ENCODE measurements at places on chromosomes 7 and 10.

DNA sequence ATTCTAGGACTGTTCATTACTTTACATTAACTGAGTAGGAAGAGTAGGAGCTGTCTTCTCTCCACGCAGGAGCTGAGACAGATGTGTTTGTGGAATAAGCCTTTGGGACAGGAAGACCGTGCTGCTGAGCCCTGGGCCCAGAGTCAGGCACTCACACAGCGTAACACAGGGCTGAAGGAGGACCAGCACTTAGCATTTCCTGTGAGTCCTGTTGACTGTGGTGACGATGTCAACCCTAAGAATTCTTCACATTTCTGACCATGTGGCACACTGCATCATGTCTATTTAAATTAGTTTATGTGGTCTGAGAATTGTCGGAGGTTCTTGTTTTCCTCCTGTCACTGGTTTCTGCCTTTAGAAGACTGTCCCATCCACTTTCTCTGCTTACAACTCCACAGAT is 117.2 kb downstream of the PIP4K2A start:
- DNase-seq: peak; percentile 22

GRCh38 chr10:73810735-73811465 is 498 bp downstream of the NDST2 start:
- DNase-seq: no peak

- DNase-seq: no peak
Measured at GRCh38 chr7:33981226-33981625, 75.9 kb downstream of the BMPER start.

- DNase-seq: peak; percentile 79
Measured at GRCh38 chr10:3805791-3806461, 20.9 kb upstream of the KLF6 start.

DNA sequence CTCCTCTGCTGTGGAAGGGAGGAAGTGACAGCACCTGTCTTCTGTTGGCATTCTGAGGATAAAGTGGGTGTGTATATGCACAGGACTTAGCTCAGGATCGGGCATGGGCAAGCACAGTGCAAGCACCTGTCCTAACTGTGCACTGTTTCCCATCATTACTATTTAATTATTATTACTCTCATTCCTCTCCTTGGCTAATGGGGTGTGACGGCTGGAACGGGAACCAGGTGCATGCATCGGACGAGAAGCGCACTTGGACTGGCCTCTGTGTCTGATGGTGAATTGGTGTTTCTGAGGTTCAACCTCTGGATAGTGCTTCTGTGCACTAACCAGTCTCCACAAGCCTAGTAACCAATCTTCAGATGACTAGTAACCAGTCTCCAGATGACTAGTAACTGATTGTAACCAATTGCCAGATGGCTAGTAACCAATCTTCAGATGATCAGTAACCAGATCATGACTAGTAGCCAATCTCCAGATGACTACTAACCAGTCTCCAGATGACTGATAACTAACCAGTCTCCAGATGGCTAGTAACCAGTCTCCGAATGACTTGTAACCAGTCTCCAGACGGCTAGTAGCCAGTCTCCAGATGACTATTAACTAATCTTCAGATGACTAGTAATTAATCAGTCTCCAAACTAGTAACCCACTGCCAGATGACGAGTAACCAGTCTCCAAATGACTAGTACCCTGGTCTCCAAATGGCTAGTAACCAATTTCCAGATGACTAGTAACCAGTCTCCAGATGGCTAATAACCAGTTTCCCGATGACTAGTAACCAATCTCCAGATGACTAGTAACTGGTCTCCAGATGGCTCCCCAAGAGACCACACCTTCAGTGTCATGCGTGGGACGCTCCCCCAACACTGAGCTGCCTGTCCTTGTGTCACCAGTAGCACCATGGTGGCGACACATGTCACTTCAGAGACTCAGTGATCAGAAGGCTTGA is 85.8 kb downstream of the PAXIP1 start:
- DNase-seq: no peak

GRCh38 chr7:128042012-128042411 is 10.8 kb upstream of the LRRC4 start:
- no peak for DNase-seq

DNA sequence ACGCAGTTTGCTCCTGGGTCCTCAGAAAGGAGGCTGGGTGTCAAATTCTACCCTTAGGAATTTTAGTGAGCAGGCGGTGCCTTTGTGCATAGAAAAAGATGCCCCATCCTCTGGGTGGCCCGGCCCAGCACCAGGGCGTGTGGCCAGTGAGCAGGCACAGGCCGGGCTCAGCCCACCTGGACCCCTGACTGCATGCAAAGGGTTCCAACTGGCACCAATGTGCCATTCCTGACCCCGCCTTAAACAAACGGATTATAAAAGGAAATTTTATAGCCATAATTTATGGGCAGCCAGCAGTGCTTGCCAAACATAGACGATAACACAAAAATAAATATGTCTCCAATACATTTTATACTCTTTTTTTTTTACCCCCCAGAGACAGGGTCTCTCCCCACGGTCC is 40.1 kb upstream of the GNA12 start:
- no peak for DNase-seq

DNA sequence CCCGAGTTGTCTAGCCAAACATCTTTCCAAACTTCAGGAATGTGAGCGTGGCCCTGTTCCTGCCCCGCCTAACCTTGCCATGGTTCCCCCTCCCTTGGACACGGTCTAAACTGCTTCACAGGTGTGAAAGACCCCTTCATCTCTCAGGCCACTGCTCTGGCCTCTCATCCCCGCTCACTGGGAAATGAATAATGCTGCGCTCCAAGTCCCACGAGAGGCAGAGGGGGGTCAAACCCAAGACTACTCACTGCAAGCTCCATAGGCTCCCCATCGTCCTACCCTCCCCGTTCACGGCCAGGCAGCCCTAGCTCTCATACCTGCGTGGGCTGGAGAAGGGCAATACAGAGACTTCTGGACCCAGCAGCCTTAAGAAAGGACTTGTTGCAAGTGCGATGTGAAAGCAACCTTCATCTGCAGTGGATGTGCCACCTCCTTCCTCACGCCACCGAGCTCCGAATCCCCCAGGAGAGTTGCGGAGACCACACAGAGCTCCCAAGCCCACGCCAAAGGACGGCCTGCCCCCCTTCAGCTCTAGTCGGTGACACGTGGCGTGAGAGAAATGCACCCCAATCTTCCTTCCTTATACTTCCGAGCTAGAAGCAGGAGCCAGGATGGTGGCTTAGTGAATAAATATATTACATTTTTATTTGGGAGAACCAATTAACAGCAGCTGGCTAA is 9.7 kb downstream of the ZNF467 start:
- DNase-seq: no peak

- DNase-seq: no peak
Measured at GRCh38 chr10:72079356-72079755, 9.0 kb downstream of the SPOCK2 start.

- DNase-seq: no peak
Measured at GRCh38 chr7:81605493-81605892, 164.4 kb downstream of the HGF start.

DNA sequence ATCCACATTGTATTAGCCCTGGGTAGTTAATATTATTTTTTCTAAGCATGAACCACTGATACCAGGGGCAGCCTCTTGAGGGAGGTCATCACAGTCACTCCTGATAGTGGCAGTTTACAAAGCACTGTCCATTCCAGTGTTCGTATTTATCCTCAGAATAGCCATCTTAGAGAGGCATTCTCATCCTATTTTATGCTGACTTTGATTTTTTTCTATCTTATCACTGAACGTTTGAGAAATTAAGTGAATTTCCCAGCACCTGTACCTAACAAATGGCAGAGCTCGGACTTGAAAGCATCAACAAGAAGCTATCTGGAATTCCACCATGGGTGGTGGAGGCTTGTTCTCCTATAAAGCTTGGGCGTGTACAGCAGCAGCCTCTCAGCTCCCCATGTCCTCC is 26.1 kb upstream of the MGAM2 start:
- no peak for DNase-seq

- no peak for DNase-seq
Measured at GRCh38 chr10:100746784-100747455, 1.5 kb downstream of the PAX2 start.

DNA sequence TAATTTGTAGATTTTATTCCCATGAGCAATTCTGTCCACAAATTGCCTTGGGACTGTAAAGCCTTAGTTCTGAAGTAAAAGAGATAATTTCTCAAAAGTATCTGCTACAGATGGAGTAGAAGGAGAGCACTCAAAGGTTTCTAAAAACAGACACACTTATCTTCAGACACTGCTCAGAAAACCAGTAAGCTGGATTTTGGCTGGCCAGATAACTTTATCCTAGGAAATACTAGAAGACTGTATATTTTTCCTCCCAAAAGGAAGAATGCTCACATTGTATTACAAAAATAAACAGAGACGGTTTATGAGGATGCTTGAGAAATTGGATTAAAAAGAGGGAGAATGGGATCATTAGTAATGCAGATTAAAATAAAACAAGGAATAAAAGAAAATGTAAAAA is 178.0 kb upstream of the IGFBP3 start:
- no peak for DNase-seq

DNA sequence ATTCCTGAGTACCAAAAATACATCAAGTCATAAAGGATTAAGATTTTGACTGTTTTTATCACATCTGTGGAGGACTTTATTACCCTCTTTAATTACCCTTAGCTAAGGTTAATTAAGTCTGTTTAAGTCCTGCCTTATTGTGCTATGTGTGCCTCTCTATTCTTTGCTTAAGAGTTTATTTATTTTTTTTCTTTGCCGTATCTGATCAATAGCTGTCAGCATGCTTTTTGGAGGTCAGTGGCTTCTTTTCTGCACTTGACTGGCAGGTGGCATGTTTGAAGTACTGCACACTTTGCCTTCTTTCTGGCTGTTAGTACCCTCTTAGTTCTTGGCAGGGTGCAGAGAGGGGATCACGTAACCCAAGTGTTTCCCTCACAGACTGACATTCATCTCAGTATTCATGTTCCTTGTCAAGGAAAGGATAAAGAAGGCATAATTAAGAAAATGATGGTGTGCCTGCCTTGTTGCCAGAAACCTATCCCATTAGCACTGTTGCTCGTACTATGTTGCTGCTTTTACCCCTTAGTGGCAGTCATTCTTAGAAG is 225.8 kb downstream of the EXOC4 start:
- DNase-seq: no peak

DNA sequence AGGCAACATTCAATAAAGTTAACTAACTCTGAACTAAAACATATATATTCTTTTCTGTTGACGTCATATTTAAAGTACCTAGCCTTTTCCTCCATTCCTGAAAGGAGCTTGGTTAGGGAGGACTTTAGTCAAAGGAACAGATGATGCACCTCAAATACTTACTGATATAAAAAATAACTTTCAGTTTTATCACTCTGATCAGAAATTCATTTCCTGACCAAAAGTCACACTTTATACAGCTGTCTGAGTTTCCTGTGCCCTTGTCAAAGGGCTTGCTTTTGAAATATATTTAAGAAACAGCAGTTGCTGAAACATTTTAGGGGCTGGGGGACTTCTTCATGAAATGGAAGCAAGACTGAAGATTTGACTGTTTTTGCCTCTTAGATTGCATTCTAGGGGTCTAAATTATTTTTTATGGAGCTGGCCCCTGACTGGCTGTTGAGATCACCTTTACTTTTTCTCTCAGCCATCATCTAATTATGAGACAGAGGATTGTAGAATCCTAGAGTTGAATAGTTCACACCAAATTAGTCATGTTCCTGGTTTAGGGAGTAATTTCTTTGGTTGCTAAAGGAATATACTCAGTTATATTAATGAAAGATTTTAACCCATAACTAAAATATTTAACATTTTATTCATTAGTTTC is 46.6 kb downstream of the GLCCI1 start:
- no peak for DNase-seq

- DNase-seq: peak; percentile 68
Measured at GRCh38 chr7:90178679-90179278, 24.5 kb downstream of the STEAP1 start.

DNA sequence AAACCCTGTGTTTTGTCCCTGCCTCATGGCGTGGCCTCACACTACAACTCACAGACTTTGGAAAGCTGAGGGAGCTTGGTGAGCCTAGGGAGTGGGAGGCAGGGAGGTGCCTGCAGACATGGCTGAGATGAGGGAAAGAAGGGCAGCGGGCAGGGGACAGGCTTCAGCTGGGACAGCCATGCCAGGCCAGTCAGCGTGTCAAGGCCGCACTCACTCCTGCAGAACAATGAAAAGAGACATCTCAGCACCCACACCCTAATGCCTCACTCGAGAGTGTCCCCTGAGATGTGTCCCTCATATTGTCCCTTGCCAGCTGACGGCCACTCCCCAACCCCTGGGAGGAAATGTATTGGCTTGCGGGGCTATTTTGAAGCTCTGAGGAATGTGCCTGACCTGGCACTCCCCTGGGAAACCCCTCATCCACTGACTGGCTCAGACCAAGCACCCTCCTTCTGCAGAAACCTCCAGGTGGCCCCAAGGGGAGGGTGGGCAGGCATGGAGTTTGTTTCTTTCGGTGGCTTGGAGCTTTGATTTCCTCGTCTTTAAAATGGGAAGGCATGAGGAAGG is 31.6 kb downstream of the SH3PXD2A start:
- DNase-seq: no peak

GRCh38 chr10:97873569-97873968 is 23.9 kb downstream of the GOLGA7B start:
- no peak for DNase-seq

DNA sequence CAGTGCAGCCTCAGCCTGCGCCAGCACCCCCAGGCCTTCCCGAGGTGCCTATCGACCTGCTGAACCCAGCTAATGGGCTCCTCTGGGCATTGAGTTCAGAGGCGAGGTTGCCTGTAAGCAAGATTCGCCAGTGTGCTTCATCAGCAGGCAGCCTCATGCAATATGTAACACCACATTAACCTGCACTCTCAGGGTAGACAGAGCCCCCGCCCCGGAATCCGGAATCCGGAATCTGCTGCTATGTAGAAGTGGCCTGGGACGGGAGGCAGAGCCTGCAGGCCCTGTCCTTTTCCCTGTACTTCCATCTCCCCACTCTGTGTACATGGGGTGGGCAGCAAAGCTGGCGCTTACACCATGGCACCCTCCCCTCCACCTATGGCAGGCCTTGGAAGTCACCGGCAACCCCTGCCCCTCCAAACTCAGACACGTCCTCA is 83.9 kb upstream of the RET start:
- DNase-seq: no peak

GRCh38 chr7:53437336-53437735 is 401.9 kb downstream of the POM121L12 start:
- no peak for DNase-seq

GRCh38 chr7:66974986-66975590 is 20.3 kb downstream of the SBDS start:
- DNase-seq: no peak

DNA sequence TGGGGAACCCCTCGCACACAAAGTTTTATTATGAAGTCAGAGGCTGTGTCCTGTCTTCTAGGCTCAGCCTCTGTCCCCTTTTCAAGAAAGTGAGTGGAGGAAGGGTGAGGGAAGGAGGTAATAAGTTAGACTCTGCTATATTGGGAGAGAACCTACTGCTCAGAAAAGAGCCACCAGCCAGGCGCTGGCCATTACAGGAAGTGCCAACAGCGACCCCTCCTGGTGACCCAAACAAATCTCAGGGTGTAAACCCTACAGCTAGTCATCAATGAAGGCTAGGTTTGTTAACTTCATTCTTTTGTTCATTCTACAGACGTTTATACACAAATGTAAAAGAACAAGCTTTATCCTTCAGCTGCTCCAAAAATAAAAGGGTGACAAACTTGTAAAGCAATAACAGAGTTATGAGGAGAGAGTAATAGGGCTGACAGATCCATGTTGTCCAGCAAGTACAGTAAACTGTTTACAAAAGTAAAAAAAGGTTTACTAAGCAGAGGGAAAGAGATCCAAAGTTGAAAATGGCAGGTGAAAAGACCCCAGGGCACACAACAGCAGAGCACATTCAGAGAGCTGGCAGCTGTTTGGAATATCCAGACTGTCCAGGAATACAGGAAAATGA is 82.7 kb downstream of the FAM204A start:
- peak; percentile 27 for DNase-seq
